Tongue (tissue), 3 donors: ENCODE measurements at places on chromosomes 1 and 21.
A peak's percentile ranks its signal among the peaks of the same experiment; 100 is the strongest.

DNA sequence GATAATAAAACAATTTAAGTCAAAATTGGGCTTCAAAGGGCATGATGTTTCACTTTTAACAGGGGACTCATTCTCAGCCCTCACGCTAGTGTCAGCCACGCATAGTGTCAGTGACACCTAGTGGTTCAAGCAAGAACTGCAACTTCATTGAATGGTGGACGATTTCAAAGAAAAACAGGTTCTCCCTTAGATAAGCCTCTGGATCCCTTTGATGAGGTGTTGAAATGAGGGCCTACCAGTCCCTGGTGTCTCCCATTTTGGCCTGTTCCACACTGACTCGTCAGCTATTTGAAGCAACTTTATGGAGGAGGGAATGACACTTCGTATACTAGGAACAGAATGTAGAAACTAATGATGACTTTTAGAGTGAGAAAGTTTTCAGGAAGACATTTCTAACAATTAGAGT is 56.2 kb downstream of the FCRL5 start:
- peak; percentile 73 for DNase-seq

DNA sequence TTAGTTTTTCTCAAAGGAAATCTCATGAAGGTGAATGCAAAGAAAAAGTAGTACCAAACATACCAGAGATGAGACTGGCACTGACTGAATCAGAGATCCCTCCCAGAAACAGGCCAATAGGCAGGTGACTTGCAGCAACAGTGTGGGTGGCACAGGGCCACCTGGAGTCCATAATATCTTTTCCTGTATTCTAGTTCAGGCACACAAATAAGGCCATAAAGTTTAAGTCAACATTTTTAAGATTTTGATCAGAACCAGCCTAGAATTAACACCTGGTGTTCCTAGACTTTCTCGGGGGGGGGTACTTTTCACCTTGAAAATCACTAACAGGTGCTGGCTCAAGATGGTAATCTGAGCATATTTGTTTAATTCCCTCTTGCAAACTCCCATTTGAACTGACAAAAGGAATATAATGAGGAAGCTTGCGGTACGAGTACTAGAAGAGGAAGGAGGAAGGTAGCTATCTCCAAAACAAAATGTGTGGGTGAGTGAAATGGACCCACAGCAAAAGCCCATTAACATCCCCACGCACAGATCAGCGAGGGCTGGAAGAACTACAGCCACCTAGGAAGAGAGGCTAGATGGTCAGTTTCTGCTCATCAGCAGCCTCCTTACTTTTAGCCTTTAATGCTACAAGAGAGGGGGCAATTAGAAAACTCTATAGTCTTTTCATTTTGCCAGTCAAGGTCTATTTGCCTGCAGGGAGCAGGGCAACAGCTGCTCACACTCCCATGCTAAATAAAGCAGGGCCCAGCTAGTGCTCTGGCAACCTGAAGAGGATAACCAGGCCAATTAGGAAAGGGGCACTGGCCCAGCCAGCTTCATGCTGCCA is 18.9 kb downstream of the SDE2 start:
- DNase-seq: no peak

DNA sequence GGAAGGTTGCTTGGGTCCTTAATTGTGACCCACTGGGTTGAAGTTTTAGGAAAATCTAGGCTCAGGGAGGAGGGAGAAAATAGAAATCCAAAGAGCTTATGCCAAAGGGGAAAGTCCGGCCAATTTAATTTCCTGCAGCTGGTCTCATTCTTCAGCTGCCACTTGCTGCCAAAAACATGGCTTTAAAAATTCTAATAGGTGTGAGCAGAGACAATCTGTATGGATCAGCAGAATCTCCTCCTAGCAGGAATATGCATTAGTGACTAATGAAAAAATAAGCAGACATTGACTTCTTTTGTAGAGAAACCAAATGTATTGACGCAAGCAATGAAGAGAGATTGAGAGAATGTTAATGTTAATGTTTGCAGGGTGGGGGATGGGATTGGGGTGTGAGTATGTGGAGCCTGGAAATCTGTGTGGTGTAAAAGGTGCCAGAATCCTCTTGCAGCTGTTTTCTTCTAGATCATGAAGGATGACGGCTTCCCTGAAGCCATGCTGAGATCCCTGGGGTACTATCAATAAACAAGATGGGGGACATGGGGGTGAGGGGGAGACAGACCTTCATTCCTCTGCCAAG is 35.3 kb downstream of the VWA5B1 start:
- peak; percentile 88 for DNase-seq

DNA sequence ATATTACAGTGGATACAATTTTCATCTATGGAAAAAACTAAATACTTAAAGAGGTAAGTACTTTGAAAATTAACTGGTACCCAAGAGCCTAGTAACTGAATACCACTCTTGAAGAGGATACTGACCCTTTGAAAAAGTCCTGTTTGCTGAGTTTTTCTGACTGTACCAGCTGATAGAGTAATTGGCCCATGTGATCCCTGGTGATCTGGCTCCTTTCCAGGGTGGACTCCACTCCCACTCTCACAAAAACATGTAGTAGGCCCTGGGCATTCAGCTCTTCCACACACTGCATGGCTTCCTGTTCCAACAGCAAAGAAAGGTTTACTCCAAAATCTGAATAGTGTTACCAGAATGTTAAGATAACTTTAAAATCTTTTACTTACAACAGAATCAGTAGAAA is 53.6 kb upstream of the HP1BP3 start:
- no peak for DNase-seq

GRCh38 chr1:110164725-110165350 is 14.5 kb downstream of the SLC6A17 start:
- no peak for DNase-seq

GRCh38 chr21:22224261-22224660 is 1226.1 kb downstream of the NCAM2 start:
- DNase-seq: no peak

- no peak for DNase-seq
Measured at GRCh38 chr1:145906954-145907753, 2.7 kb downstream of the ITGA10 start.

GRCh38 chr1:204545881-204546280 is 29.7 kb downstream of the MDM4 start:
- DNase-seq: no peak

DNA sequence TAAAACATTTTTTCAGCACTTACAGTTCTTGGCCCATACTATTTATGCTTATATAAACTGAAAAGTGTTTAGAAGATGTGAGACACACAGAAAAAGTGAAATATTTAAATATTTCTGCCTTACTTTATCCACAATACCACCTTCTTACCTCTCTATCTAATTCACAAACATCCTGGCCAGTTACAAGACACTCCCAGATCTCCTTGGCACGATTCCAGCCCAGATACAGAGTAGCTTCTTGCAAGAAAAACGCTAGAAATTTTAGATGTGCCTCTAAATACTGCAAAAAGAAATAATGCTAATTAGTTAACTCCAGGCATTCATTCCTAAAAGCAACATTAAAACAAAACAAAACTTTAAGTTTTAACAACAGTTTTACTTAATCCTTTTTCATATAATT is 68.4 kb downstream of the USP24 start:
- DNase-seq: peak; percentile 56

DNA sequence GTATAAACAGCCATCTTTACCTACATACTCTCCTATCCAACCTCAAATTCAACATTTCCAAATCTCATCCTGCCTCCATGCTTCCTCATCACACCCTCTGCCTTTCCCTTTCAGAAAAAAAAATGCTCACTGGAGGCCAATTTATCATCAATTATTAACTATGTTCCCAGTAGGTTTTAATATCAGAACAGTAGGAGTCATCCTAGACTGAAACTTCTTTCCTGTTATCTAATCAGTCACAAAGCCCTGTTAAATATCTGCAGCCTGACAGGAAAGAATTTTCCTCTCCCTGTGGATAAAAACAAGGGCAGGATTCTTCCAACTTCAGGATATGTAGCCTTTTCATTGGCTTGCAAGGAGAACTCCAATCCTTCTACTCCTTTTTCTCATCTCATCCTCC is 28.4 kb downstream of the EGLN1 start:
- no peak for DNase-seq

GRCh38 chr1:235093013-235093695 is 35.5 kb downstream of the TOMM20 start:
- peak; percentile 86 for DNase-seq

GRCh38 chr1:83964153-83964552 is 34.8 kb downstream of the TTLL7 start:
- no peak for DNase-seq

DNA sequence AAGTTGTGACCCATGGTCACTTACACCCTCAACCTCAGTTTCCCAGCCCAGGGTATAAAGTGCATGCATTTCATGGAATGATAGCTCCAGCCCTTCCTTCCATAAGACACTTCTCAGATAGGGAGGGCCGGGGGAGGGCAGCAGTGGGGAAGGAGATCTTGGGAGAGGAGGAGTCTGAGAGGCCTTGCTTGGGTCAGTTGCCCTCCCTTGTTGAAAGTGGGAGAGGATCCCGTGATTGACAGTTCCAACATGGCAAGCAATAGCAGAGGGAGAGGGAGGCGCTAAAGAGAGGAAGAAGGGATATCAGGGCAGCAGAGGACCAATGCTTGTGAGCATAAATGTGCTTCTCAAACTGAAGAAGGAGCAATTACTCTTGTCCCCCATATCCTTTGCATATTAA is 244.4 kb downstream of the CHRM3 start:
- DNase-seq: no peak

DNA sequence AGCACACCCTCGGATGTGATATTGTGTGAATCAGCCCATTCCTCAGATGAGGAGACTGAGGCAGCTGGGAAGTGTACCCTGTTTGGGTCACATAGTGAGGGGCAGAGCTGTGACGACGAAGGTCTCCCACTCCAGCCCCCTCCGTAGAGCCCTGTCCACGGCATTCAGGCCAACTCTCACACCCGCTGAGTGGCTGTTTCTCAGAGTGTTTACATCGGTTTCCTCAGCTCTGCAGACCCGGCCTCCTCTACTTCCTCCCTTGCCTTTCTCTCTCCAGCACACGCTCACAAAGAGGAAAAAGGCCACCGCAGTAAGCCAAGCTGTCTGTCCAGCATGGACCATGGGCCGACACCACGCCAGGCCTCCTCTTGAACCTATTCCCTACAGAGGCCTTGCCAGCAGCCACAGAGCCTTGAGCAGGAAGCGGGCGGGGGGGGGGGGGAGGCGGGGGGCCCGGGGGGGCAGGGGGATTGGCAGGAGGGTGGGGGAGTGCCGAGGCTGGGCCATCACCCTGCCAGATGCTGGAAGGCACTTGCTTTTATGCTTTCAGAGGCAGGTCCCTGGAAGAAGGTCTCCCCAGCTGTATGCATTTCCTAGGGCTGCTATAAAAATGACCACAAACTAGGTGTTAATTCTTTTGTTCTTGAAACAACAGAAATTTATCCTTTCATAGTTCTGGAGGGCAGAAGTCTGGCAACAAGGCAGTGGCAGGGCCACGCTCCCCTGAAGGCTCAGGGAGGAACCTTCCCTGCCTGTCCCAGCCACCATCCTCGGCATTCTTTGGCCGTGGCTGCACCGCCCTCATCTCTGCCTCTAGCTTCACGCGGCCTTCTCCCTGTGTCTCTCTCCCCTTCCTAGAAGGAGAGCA is 178.4 kb downstream of the PSMG1 start:
- peak; percentile 76 for DNase-seq

- DNase-seq: no peak
Measured at GRCh38 chr1:47371016-47371517, 37.5 kb downstream of the CMPK1 start.

DNA sequence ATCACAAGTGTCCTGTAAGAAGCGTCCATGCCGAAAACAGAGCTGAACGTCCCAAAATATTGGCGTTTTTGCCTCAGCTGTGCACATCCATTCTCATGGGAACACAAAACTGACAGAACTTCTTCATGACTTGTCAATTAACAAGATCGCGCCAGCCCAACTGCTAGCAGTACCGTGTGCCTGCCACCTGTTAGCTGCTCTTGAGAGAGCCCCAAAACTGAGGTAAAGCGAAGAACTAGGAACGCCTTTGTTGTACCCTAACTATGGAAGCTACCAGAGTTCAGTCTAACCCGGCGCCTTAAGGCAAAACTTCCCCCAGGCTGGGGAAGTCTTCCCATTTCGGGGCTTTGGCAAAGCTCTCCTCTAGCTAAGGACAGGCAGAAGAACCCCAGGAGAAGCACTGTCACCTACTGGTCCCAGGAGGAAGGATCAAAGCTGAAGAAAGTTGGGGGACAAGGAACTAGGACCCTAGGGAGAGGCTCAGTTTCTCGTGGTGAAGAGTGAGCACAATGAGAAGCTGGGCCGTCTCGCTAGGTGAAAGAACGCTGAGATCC is 719 bp downstream of the EYA3 start:
- DNase-seq: no peak

DNA sequence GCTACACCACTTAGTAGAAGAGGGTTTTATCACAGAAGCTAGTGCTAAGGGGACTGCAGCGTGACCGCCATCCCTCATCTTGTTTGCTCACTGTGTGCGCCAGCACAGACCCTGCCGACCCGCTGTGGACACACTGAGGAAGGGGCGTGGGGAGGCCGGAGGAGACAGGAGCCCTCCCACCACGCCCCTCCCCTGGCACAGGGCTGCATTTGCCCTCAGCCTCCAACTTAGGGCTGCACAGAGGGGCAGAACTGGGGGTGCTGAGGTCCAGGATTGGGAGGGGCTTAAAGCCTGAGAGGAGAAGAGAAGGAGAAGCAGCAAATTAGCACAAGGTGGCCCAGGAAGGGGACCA is 37.2 kb downstream of the RRP1 start:
- no peak for DNase-seq

DNA sequence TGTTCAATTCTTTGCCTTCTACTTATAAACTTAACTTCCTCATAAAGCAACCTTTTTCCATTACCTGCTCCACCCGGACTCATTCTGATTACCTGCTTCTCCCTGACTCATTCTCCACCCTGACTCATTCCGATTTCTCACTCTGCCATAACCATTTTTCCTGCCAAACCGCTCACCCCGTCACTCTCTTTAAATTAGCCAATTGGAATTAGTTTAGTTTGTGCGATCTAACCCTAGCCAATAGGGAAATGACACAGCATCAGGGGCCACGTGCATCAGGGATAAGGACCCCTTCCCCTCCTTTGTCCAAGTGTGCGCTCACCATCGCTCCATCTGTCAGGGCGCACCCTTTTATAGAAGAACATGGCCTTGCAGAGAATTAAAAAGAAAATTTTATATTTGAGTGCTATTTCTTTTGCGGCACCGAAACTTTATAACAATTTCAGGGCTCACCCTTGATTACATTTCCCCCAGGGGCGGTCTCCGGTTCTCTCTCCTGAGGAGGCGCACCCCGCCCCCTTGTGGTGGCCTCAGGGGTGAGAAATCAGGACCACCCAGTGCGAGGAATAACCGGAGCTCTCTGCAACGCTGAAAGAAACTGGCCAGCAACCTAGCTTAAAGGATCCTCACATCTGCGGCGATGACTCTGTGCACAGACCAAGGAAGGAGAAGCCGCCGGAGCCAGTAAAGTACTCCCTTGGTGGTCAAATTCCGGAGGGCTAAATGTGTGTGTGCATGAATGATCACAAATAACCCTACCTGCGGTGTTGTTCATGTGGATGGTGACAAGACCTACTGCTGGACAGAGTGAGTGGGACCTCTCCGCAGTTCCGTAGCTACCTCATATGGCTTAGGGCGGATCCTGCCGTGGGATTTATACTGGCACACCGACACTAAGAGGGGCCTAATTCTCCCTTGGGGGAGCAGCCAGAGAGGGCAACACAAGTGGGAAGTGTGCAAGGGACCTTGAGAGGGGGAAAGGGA is 30.3 kb upstream of the CBR3 start:
- peak; percentile 66 for DNase-seq

GRCh38 chr1:96036763-96037162 is 684.8 kb upstream of the PTBP2 start:
- DNase-seq: no peak
